ENCODE measurements at places on chromosomes 4 and X.

GRCh38 chrX:44019911-44020310 lies 46.7 kb upstream of the NDP start:
- DNase-seq, result no peak

GRCh38 chr4:613126-613525 lies 12.2 kb upstream of the PDE6B start:
- DNase-seq, result no peak

- no peak for DNase-seq
Observed at GRCh38 chr4:156825074-156825473, 146.5 kb downstream of the PDGFC start.

DNA sequence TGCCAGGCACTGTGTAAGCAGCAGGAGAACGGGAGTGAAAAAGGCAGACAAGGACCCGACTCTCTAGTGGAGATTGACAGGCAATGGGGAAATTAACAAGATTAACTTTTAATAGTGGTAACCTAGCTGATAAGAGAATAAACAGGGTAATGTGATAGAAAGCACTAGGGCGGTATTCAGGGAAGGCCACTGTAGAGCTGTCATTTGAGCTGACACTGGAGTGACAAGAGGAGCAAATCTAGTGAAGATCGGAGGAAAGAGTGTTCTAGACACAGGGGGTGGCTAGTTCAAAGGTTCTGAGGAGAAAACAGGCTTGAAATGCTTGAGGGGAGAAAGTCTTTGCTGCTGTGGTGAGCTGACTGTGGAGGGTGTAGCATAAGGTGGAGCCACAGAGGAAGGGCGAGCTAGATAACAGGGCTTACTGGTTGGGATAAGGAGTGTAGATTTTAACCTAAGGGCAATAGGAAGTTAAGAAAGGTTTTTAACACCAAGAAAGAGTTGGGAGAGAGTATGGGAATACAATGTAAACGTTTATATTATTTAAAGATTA lies 122.8 kb downstream of the SLC10A7 start:
- DNase-seq, result no peak

DNA sequence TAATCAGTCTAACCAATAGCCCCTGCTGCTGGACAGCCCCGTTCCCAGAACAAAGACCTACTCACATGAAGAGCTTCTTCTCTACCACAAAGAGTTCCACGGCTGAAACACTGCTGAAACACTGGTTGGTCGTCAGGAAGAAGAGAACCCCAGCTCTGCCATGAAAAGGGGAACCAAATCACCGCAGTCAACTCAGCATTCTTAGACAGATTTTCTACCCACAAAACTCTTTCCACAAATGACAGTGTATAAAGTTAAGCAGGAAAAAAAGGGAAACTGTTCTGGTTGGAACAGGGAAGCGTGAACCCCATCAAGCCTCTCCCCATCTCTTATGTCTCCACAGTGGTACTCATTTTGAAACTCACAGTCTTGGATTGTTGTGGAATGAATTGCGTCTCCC lies 57.3 kb downstream of the ABCG2 start:
- DNase-seq, result no peak

- no peak for DNase-seq
Observed at GRCh38 chr4:70402762-70403161, 5.0 kb downstream of the OPRPN start.

Measured in activated naive CD8-positive, alpha-beta T cell treated with anti-CD3 and anti-CD28 coated beads, Interleukin-2, amount 50 U/mL, for 16 hours (primary cell).